ENCODE measurements at places on chromosomes 1 and 21.

DNA sequence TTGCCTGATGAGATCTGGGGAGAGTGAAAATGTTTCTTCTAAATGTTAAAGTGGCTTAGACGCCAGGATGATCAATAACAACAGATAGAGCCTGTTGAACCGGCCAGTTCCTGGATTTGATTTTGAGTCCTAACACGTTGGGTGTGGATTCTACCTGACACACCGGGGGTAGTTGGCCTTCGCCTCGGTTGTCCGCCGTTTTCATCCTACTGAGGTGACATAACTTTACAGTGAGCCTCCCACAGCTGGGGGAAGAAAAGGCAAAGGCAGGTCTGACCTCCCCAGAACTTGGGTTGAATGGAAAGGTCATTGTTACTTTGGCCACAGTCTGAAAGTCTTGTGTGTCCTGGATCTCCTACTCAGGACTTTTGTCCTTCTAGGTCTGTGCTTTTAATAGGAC is 1.1 kb downstream of the PGD start:
- DNase-seq, result no peak

GRCh38 chr1:218164930-218165700 is 120.0 kb upstream of the RRP15 start:
- DNase-seq, result peak; percentile 31

DNA sequence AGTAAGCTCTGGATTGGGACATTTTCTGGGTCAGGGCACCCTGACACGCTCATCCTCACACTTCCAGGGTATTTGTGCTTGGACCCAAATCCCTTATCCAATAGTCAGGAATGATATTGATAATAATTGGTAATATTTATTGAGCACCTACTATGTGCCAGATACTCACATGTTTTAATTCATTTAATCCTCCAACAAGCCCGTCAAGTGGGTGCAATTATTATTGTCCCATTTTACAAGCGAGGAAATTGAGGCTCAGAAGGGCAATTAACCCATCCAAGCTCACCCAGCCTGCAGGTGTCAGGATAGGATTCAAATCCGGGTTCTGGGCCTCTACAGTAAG is 11.4 kb upstream of the PADI3 start:
- no peak for DNase-seq

DNA sequence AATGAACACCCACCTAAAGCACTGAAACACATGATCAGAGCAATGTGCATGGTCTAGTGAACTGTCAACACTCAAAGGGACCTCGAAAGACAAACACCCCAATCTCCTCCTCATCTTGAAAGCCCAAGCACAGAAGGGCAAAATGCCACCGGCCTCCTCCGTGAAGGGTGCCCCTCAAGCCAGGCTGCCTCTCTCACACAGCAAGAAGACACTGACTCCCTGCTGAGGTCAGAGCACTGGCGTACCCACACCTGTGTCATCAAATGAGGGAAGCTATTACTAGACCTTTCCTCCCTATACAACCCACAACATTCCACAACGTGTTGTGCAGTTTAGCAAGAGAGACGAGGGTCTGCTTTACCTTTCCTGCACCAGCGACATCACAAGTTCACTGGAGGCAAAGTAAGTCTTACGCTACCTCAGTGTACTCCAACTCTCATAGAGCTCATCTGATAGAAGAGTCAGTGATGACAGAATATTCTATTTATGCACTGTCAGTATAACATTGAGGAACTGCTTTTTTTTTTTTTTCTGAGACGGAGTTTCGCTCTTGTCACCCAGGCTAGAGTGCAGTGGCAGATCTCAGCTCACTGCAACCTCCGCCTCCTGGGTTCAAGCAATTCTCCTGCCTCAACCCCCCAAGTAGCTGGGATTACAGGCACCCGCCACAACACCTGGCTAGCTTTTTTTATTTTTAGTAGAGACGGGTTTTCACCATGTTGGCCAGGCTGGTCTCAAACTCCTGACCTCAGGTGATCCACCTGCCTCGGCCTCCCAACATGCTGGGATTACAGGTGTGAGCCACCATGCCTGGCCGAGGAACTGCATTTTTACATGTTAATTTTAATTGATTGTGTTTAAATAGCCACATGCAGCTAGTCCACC is 3.3 kb downstream of the SH3BP5L start:
- DNase-seq, result no peak

DNA sequence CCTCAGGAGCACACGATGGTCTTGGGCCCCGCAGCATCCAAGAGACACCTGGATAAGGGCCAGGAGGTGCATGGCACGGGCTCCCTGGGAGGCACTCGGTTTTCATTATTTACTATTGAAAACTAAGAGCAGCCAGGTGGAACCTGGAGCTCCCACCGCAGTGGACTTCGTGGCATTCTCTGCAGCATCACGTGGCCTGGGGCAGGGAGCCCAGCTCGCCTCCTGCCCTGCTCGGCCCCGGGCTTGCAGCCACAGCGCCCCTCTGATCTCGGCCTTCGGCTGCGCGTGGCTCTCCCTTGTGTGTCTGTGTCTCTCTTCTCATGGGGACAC is 121.6 kb downstream of the SIK1 start:
- DNase-seq, result no peak

GRCh38 chr1:8870616-8871538 is 7.6 kb downstream of the ENO1 start:
- no peak for DNase-seq

GRCh38 chr1:177080564-177080963 is 83.9 kb downstream of the ASTN1 start:
- no peak for DNase-seq

DNA sequence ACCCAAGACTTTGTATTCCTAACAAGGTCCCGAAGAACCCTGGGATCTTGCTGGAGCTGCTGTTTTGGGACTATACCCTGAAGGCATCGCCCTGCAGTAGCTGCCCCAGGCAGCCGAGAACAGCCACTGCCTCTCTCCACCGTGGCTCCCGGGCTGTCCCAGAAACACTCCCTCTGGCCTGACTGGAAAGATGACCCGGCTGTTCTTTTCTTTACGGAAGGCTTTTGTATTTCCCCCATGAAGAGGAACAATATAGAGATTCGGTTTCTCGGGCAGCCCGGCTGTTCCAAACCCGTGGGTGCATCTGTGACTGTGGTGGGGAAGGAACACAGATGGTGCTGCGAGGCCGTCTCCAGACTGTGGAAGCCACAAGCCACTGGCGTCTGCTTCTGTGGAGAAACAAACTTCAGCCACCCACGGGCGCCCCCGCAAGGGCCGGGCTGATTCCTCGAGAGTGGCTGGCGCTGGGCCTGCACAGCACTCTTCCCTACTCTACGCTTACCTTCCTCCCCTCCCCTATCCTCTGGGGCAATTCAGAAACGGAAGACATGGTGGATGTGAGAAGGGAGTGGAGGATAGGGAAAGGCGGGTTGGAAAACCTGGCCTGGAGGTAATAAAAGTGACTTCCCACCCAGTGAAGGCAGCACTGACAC is 33.7 kb upstream of the VASH2 start:
- peak; percentile 65 for DNase-seq

GRCh38 chr1:94903280-94904009 is 23.5 kb downstream of the CNN3 start:
- DNase-seq, result no peak

- DNase-seq, result no peak
These were observed 46.9 kb downstream of the PKN2 start for GRCh38 chr1:88730995-88731394.

All from hematopoietic multipotent progenitor cell (in vitro differentiated cells).